Left hindlimb (tissue), 1 donor: ENCODE measurements at places on chromosomes 1 and 21.
A peak's percentile ranks its signal among the peaks of the same experiment; 100 is the strongest.

- DNase-seq: no peak
These were observed 243.8 kb upstream of the RAB4A start for GRCh38 chr1:229027158-229027557.

- DNase-seq: peak; percentile 83
These were observed 1.2 kb downstream of the FGGY start for GRCh38 chr1:59298026-59298583.

GRCh38 chr1:162463021-162463420 is 34.6 kb upstream of the UHMK1 start:
- DNase-seq: no peak

- no peak for DNase-seq
These were observed 14.4 kb upstream of the IGSF21 start for GRCh38 chr1:18093193-18093592.

DNA sequence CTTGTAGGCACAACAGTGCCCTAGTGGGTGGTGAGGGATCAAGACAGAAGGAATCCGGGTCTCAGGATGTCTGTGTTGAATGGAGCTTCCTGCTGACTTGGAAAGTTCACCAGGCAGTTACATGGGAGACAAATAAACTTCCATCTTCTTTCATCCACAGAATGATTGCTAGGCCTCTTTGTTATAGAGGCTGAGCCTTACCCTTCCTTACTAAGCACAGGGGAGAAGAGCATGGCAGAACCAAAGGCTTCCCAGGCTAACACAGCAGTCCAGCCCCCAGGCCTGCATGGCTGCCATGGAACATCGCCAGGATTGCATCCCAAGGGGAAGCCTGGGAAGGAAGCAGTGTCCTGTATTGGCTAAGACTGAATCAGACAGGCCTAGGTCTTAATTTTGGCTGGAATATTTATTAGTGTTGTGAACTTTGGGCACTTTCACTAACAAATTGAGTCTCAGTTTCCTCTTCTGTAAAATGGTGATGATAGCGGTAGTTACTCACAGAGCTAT is 18.7 kb downstream of the HEYL start:
- no peak for DNase-seq

DNA sequence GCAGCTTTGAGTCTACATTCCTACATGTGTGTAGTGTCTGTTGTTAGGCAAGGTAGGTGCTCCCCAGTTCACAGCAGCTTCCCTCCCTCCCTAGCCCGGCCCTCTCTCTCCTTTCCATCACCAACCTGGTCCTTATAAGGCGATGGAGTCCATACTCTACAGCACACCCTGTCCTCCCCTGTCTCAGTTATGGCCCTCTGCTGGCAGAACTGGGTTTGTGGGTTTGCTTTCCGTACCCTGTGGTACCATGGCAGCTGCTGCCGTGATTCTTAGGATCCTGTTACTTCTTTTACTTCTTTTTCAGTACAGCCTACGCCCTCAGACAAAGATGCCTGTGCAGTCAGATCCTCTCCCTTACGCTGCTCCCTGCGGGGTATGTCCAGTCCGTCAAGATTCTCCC is 31.7 kb downstream of the AK5 start:
- DNase-seq: no peak

- no peak for DNase-seq
These were observed 1660.1 kb upstream of the B3GALT2 start for GRCh38 chr1:194846488-194846887.

- no peak for DNase-seq
These were observed 140.3 kb upstream of the KIF26B start for GRCh38 chr1:245014247-245015029.

GRCh38 chr1:35768350-35769187 is 1.2 kb downstream of the CLSPN start:
- DNase-seq: no peak

DNA sequence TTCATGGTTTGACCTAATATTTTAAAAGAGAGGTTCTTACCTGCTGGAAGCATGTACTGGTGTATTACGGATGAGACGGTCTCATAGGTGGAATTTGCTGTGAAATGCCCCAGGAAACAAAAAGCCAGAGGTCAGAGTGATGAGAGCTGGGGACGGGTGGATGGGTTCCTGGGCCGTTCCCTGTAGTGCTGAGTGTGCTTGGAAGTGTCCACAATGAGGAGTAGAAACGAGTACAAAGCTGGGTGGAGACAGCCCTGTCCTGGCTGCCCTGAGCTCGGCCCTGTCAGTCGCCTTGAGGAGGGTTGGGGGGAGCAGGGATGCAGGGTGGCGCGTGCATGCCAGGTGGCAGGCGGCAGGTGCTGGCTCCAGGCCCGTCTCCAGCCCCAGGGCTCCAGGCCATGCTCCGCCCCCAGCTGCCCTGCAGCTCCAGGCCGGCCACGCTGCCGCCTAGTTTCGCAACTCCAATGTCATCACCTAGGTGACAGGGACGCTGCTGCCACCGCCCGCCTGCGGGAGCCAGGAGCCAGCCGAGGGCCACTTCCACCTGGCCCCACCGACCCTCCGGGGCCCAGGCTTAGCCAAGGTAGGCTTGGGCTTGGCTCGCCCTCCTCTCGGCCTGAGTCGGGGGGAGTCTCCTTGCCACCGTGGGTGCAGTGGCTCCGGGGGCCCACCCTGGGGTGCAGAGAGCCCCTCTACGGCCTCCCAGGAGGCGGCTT is 16.4 kb downstream of the TP73 start:
- DNase-seq: no peak

DNA sequence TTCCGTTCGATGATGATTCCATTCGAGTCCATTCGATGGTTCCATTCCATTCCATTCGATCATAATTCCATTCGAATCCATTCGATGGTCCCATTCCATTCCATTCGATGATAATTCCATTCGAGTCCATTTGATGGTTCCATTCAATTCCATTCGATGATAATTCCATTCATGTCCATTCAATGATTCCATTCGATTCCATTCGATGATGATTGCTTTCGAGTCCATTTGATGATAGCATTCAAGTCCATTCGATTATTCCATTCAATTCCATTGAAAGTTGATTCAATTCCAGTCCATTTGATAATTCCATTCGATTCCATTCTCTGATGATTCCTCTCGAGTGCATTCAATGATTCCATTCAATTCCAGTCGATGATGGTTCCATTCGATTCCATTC is 3895.3 kb downstream of the SRGAP2C start:
- DNase-seq: no peak

GRCh38 chr1:56298866-56299265 is 280.5 kb downstream of the PLPP3 start:
- no peak for DNase-seq

DNA sequence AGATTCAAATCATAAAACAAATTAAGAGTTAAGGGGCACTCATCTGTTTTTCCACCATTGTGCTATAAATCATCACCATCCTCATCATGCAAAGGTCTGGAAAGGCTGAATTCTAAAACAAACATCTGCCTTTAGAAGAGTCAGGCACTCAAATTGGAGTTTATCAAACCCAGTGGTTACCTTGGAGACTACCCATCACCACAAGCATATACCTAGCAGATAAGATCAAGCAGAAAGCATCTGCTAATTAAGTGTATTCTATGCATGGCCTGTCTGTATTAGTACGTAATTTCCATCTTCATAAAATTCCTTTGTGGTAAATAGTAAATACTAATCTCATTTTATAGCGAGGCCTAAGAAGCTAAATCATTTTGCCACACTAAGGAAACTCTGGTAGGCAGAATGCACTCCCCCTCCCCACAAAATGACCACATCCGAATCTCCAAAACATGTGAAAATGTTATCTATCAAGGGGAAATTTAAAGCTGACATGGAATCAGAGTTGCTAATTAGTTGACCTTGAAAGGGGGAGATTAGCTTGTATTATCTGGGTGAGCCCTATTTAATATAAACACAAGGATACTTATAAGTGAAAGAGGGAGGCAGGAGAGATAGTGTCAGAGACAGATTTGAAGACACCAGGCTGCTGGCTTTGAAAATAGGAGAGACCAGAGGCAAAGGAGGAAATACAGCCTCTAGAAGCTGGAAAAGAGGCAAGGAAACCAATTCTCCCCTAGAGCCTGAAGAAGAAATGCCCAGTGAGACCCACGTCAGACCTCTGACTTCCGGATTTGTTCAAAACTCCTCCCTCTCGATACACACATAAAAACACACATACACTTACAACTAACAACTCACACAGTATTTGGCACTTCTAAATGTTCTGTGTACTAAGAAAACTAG is 23.2 kb downstream of the ARID4B start:
- DNase-seq: no peak

GRCh38 chr1:24441996-24442668 is 26.5 kb downstream of the NIPAL3 start:
- DNase-seq: no peak

- DNase-seq: no peak
These were observed 99.8 kb upstream of the LHX8 start for GRCh38 chr1:75034376-75034775.

DNA sequence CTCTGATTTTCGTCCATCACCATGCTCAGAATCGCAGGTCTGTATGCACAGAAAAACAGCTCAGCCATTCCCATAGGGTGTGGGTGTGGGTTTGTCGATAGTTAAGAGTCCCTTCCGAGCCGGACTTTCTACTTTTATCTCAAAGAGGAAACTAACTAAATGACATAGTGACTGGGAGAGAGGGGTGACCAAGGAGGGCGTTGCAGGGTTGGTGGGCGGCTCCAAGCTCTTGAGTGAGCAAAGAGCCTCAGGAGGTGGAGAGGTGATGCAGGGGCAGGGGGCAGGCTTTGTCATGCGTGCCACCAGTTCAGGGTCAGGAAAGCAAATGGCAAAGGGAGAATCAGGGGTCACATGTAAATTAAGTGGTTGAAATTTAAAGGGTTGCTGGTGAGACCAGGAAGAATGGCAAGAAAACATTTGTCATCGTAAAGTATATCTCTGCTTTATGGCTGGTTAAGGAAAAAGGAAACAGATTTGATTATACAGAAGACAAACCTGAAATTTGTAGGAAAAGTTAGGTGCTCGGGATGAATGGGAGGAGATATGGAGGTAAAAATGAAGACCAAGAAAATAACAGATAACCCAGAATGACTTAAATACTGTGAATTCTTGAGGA is 249.0 kb downstream of the SETD4 start:
- no peak for DNase-seq

DNA sequence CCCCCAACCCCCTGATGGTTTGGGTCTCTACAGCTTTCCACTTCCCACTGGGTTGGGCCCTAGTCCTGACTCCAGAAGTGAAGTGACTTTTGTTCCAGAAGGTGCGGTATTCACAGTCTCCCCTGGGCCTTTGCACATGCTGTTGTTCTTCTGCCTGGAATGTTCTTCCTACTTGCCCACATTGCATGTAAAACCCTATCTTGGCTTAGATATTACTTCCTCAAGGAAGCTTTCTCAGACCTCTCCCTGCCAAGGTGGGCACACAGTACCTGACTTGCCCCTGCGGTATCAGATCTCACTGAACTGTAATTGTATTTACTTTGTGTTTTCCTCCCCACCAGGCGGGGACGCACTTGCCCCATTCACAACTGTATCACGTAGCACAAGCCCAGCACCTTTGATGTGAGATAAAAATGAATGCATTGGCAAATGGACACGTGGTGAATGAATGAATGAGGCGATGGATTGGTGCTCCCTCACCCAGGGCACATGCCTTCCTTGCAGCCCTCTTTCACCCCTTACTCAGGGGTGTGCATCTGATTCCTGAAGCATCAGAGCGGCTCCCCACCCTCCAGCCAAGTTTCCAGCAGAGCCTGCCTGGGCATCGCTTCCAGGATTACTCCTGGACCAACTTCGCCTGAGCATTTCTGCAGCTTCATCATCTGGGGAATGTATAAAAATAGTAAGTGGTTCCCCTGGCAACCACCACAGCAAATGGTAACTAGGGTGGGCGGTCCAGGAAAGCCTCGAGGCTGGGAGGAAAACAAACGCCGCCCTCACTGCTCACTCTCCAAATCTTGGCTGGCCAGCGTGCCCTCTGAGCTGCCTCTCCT is 19.8 kb downstream of the NENF start:
- DNase-seq: peak; percentile 91

DNA sequence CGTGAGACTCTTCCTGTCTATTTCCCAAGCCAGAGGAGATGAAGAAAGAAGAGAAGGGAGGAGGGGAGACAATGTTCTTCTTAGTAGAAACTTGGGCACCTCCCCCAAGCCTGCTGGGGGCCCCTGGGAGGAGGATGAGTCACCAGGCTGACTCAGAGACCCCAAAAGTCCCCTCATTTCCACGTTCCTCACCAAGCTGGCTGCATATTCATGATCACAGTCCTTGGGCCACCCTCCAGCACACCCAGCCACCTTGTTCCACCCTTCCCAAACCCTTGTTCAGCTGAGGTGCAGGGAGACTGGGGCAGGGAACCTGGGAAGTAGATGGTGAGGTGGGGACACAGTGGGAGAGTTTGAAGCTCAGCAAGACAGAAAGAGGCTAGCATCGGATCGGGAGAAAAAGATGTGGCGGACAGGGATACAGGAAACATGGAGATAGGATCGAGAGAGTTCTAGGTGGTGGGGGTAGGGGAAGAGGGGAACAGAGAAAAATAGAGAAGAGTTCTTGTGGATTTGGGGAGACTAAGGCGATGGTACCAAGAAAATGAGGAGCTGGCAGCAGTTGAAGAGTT is 712 bp downstream of the RAB13 start:
- peak; percentile 64 for DNase-seq

DNA sequence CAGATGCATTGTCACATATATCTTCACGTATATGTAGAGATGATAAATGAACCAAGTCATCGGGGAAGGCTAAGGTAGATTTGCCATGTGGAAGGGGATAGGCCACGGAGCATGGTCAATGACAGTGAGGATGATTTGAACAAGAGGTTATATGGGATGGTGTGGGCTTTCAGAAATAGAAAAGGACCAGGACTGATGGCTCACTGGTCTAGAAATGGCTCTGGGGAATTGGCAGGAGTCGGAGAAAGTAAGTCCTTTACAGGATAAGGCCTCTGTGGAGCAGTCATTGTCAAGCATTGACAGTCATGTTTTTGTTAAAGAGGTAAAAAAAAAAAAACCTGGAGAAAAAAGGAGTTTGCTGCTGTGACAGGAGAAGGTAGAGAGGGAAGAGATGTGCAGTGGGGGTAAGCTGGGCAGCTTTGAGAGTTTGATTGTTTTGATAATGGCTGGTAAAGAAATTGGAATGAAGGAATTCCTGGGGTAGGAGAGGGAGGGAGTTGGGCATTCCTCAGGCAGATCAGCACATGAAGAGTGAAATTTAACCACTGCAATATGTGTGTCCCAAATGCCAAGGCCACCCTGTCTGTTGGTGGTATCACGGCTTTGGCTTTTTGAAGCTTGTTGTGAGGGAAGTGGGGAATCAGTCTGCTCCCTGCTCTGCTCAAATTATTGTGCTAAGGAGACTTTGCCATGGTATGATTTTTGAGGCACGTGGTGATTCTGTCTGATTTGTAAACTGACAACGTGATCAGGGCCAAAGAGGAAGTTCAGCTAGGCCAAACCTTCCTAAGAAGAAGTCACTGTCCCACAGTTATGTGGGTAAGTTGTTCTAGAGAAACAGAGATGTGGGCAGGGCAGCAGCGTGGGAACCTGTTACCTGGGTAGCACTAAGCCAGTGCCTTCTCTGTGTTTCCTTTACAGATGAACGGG is 26.0 kb downstream of the MACF1 start:
- DNase-seq: no peak
